ENCODE measurements at places on chromosomes 16 and 17. TPM values are rescaled to one million over a fixed set of nuclear protein-coding genes. Genes with fewer than 3 reads are reported as not detected.

FNDC8 gene
- total RNA-seq, result not detected

SEPTIN12 gene
- total RNA-seq, result 11.5 TPM

GPR142 gene
- 0.18 TPM for total RNA-seq

KAT2A gene
- total RNA-seq, result 22.8 TPM

HID1 gene
- total RNA-seq, result 157 TPM

CDIPT gene
- 85.0 TPM for total RNA-seq

XYLT2 gene
- total RNA-seq, result 23.1 TPM

KCNG4 gene
- not detected for total RNA-seq

GGT6 gene
- total RNA-seq, result not detected

SCIMP gene
- total RNA-seq, result not detected

CD300H gene
- not detected for total RNA-seq

CES1 gene
- total RNA-seq, result not detected

AATK gene
- total RNA-seq, result 7.7 TPM

MAPT gene
- total RNA-seq, result 0.28 TPM

HOXB8 gene
- total RNA-seq, result 0.15 TPM

MRPL38 gene
- total RNA-seq, result 78.2 TPM

TBC1D24 gene
- total RNA-seq, result 17.3 TPM

PRDM7 gene
- total RNA-seq, result not detected

NOG gene
- not detected for total RNA-seq

AP2B1 gene
- total RNA-seq, result 330 TPM

HSD11B2 gene
- 3.3 TPM for total RNA-seq

SLC47A1 gene
- total RNA-seq, result 6.8 TPM

Measured in endothelial cell (in vitro differentiated cells).